Left colon (tissue), 2 donors: ENCODE measurements at places on chromosomes 5 and 9. TPM values are rescaled to one million over a fixed set of nuclear protein-coding genes. Genes with fewer than 3 reads are reported as not detected.

- DNase-seq, result no peak
Measured at GRCh38 chr5:108505608-108506007, 123.7 kb upstream of the FBXL17 start.

- DNase-seq, result no peak
Measured at GRCh38 chr9:89149726-89150125, 28.9 kb downstream of the SHC3 start.

GRCh38 chr9:136095070-136096058, at the start of gene NACC2:
NACC2 (minus strand) TSS chr9:136095289; CDS start chr9:136050521, 44,768 bp downstream.
- peak; percentile 69 for DNase-seq

DNA sequence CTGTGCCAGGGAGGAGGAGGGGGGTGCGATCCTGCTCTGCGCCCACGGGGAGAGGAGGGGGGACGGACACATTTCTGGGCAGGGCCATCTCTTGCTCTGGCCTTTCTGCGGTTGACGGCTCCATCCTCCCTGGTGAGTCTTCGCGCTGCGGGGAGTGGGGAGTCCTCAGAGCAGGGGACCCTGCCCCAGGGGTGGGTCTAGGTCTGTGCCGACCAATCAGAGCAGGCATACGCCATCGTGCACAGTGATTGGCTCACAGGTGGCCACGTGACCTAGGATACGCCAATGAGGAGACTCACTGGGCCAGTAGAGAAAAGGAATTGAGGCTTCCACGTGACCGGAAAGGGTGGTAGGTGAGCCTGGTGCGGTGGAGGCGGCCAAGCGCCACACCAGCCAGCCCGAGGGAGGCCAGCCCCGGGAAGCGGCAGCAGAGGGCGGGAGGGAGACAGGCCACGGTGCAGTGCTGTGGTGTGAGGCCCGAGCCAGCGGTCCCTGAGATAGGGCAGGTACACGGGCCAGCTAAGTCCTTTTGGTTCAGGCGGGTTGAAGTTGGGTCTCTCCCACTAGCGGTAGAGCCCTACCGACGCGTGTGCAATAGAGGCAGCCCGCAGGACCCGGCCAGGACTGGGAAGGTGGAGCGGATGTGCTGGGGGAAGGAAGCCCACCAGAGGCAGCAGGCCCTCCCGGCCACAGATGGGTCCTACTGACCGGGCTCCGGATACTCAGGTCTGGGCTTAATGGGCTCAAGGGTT, 65.2 kb upstream of the RNF130 start:
- no peak for DNase-seq

GRCh38 chr5:76622973-76623596, at the start of gene F2RL2:
F2RL2 (minus strand) TSS chr5:76623403; CDS start chr5:76623230, 173 bp downstream.
- no peak for DNase-seq

DNA sequence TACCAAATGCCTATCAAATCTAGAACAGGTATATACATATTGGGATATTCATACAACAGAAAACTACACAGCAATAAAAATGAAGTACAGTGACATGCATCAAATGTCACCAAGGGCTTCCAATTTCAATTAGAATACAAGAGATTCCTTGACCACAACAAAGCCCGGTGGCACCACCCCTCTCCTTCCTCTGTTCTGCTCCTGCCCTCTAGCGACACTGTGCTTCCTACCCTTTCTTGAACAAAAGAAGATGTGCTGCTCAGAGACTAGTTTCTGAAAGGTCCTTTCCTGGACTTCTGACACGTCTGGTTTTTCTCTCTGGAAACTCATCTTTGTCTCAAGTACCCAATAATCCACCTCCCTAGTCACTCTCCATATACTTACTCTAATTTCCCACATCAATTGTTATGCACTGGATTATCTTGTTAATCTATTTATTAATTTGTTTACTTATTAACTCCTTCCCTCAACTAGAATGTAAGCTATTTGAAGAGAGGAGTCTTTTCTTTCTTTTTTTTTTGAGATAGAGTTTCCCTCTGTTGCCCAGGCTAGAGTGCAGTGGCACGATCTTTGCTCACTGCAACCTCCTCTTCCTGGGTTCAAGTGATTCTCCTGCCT, 70.4 kb upstream of the CTSV start:
- peak; percentile 38 for DNase-seq

DNA sequence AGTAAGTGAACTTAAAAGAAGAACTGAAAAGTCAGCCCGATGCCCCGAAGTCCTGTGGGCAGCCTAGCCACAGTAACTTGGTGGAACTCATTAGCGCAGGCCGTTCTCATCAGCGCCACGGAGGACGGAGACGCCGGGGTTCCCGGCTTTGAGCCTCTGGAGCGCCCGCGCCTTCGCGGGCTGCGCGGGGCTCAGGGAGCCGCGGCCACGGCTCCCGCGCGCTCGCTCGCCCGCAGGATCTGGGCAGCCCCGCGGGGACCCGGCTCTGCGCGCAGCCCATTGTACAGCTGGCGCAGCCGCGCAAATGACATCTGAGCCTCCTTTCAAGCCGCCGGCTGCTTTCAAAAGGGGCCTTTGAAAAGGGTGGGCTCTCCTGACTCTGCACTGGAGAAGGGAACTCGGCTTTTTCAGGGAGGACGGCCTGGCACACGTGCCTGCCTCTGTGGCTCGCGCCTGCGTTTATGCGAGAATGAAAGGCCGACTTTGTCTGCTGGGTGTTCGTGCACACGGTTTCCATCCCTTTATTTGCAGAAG, 40.7 kb downstream of the TLR4 start:
- peak; percentile 17 for DNase-seq

GRCh38 chr9:123454361-123454760, 98.4 kb downstream of the CRB2 start:
- no peak for DNase-seq

GRCh38 chr5:98231089-98231488, 542.4 kb upstream of the RGMB start:
- DNase-seq, result no peak

- no peak for DNase-seq
Measured at GRCh38 chr9:84067821-84068220, 87.2 kb downstream of the RMI1 start.

DNA sequence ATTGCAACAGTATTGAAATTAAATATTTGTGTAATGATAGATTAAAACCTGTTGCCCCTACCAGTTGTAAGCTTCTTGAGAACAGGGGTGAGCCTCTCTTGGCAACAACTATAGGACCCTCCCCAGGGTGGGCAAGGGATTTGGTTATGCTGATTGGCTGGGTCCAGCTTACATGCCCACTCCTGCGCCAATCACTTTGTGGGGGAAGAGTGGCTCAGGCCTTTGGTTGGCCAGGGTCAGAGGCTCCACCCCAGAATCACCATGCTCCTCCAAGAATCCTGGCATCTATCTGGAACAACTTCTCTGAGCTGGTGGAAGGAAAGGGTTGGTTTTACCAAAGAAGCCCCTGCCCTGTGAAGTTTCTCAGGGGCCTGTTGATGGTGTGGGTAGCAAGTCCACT, 8.6 kb upstream of the PITX1 start:
- no peak for DNase-seq

- no peak for DNase-seq
Measured at GRCh38 chr9:108100571-108100970, 611.0 kb upstream of the KLF4 start.

GRCh38 chr5:67520161-67520908, 323.7 kb upstream of the CD180 start:
- no peak for DNase-seq

- no peak for DNase-seq
Measured at GRCh38 chr5:154732212-154732611, 23.0 kb upstream of the LARP1 start.

- DNase-seq, result no peak
Measured at GRCh38 chr9:129474740-129475404, 146.0 kb downstream of the C9orf50 start.

DNA sequence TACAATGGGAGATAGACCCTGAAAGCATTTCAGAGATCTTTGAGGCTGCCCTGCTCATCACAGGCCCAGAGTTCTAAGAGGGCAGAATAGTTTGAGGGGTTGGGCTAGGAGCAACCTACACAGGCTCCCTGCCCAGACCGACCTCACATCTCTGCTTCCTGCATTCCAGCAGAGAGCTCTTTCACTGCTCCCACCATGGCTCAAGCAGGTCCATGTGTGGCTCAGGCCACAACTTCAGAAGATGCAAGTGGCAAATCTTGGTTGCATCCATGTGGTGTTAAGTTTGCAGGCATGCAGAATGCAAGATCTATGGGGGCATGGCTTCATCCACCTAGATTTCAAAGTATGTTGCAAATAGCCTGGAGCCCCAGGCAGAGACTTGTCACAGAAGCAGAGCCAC, 39.0 kb downstream of the GDA start:
- no peak for DNase-seq

DNA sequence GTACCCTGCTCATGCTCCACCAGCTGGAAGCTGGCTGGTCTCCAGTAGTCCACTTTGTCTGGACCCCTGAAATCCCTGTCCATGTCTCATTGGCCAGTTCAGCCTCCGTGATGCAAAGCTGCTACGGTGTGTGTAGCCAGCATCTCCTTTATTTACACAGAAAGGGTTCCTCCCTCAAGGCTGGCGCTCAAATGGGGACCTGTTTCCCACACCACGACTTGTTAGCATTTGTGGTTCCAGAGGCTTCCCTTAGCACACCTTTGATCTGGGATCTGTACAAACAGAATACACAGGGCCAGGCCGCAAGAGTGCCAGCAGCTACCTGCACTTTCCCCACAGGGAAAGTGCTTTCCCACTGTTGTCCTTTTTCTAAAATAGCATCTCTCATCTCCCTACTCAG, 5.7 kb upstream of the SMU1 start:
- no peak for DNase-seq

DNA sequence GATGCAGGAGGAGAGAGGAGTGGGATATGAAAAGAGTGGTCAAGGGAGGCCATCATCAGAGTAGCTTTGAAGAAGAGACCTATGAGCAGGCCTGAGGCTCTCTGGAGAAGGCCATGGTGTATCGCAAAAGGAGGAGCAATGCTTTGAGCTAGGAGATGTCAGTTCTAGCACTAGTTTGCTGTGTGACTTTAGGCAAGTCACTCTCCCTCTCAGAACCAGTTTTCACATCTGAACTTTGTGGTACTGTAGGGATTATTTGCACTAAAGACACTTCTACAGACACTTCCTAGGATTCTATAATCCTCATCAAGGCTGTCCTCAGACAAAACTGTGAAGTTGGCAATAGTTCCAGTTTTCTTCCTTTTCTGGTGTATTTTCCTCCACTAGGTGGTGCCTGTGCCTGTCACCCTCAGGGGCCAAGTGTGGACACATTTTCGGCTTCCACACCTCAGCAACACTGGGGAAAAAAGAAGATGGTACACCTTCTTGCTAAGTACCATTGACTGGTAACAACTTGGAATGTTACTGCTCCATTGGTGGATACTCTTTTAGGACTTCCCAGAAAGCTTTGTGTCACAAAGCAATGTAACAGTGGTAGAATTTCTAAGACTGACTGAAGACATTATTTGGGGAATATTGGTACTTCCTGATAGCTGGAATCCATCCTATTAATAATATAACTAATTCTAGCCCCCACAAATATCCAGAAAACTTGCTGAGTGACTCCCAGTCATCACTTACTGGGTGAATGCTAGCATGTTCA, 9.9 kb downstream of the PAPPA start:
- DNase-seq, result no peak

GRCh38 chr5:103624675-103625074, 62.1 kb upstream of the NUDT12 start:
- DNase-seq, result no peak

DNA sequence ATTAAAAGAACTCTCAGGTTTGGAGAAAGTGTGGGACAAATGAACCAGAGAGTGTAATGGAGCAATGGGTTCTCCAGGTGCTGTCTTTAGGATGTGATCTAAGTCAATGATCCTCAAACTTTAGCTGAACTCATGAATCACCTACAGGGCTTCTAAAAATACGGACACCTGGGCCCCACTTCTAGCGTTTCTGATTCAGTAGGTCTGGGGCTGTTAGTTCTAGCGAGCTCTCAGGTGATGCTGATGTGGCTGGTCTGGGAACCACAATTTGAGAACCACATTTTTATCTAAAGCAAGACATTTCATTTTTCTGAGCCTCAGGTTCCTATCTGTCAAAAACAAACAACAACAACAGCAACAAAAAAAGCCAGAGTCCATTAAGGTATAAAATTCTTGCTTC, 35.1 kb upstream of the PCA3 start:
- DNase-seq, result no peak

- DNase-seq, result no peak
Measured at GRCh38 chr9:125486152-125486508, 220.9 kb downstream of the MAPKAP1 start.

DNA sequence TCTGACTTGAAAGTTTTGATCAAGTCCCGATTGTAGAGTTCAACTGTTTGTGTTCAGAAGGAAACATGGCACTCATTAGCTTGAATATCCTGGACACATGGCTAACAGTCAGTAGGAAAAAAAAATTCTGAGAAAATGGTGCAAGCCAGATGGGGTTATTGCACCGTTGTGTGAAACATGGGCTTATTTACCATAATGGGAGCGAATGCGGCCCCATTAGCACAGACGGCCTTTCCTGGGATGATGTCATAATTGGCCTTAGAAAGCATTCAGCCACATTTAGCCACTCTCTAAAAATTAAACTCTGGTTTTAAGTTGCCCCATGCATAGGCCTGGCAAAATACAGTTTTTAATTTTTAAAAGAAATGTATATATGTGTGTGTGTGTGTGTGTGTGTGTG, 112.1 kb downstream of the IRX2 start:
- no peak for DNase-seq

CDKN2A gene
- 0.34 TPM for total RNA-seq

TGFBI gene
- total RNA-seq, result 21.0 TPM

ST6GALNAC6 gene
- total RNA-seq, result 222 TPM

CCL28 gene
- total RNA-seq, result 144 TPM

CFAP157 gene
- 0.14 TPM for total RNA-seq

BNIP1 gene
- 11.8 TPM for total RNA-seq

AGXT2 gene
- total RNA-seq, result not detected

SVEP1 gene
- 6.5 TPM for total RNA-seq

ARHGEF39 gene
- total RNA-seq, result 7.6 TPM

PLAA gene
- total RNA-seq, result 28.8 TPM

MYMK gene
- total RNA-seq, result not detected
